Suppressor macrophage (primary cell): ENCODE measurements at places on chromosomes 7 and 10.

DNA sequence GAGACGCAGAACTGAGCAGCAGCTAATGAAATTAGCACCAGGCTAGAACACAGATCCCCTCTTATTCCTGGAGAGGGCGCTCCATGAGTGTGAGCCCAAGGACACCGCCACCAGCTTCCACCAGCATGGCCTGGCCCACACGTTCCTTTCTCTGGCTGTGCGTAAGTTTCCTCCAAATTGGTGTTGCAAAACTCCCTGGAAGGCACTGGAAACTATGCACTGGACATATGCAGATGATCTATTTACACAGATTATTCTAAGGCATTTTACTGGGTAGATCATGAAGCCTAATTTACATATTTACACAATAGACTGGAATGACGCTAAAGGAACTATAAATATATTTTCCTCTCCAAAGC is 455.6 kb upstream of the FOXK1 start:
- no peak for DNase-seq

DNA sequence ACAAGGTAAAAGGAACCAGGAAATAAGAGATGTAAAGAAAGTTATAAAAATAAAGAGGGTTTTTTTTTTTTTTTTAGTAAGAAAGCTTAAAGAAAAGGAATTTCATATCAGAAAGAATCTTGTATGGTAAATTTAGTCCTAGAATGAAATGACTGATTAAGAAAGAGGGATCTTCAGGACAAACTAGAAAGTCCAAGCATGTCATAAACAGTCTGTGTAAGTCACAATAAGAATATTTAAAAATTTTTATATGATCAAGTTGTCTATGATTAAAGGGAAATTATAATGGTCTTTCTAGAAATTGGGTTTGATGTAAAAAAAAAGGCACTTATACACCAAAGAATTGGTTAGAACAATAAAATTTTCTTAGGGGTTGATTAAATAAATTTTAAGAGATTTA is 289.5 kb downstream of the XPNPEP1 start:
- no peak for DNase-seq

DNA sequence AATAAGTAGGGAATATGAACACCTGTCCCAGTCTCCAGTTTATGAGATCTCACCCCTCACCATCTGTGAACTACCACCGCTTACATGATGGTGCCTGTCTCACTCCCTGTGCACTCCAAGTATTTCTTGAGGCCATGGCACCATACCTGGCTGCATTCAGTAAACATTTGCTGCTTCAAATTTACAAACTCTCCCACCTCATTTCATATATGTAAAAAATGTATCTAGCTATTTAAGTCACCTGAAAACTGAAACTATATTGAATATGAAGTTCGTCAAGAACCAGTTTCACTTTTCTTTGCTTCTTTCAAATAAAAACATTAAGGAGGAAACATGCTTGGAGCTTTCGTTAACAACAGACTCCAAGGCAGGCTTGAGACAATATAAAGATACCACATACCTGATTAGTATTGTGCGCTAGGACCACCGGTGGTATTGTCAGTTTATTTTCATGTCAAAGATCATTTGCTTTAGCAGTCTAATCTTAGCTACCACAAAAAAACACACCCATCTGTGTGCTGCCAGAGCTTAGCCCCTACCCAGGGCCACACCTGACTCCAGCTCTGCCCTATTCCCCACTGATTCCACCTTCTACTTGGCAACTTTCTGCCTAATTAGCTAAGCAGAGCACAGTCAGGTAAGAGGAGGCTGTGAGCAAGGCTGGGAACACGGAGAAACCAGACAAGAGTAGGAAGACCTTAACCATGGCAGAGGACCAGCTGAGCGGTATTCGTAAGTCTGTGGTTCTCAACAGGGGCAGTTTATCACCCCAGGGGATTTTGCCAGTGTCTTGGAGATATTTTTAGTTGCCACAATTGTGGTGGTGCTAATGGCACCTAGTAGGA is 92.0 kb downstream of the ZFAND4 start:
- no peak for DNase-seq

- DNase-seq = no peak
Observed at GRCh38 chr10:78358982-78359381, 325.3 kb downstream of the RPS24 start.

DNA sequence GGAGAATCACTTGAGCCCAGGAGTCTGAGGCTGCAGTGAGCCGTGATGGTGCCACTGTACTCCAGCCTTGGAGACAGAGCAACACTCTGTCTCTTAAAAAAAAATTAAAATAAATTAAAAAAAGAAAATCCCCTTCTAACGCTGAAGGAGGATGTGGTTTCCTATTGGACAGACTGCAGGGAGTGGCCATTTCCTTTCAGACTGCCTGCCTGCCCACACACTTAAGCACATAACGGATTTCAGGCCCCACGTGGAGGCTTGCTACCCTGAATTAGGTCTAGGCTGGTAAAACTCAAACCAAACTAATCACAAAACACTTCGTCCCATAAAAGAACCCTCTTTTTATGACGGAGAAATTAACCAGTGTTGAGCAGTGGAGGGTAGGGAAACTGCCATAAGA is 34.0 kb downstream of the GATA3 start:
- peak; percentile 24 for DNase-seq

GRCh38 chr7:44223362-44224079 is 22.7 kb downstream of the YKT6 start:
- no peak for DNase-seq

- DNase-seq = no peak
Observed at GRCh38 chr7:91865511-91865910, 15.0 kb downstream of the MTERF1 start.

- DNase-seq = no peak
Observed at GRCh38 chr7:129341816-129342806, 92.1 kb upstream of the STRIP2 start.

DNA sequence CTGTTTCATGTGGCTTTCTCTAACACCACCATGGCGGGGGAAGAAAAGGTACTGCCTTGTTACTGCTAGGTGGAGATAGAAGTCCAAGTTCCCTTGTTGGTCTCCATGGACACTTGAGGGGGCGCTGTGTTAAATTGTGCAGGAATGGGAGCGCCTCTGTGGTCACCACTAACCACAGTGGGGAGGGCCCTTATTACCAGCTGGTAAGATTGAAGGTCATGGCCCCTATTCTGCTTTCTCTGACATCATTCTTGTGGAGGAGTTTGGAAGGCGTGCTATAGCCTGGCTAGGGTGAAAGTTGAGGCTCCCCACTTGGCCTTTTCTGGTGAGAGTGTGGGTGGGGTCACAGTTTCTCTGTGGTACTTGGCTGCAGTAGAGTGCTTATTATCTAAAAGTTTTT is 14.9 kb upstream of the MXI1 start:
- DNase-seq = peak; percentile 78

GRCh38 chr7:80279760-80280159 is 145.1 kb downstream of the GNAI1 start:
- no peak for DNase-seq

DNA sequence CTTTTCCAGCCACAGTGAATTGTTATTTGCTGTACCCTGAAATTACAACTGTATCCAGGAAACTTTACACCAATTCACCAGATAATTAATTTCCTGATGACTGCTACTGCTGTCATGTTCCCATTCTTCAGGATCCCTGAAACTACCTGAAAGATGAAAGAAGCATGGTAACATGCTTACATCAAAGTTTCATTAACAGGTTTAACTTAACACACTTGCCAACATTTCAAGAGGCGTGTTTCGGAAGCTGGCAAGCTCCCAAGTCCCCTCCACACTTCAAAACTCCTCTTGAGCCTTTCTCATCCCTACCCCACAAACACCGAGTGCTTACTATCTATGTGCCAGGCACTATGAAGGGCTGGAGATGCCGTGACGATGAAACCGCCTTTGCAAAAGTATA is 88.6 kb downstream of the MPP7 start:
- DNase-seq = no peak

GRCh38 chr7:50818324-50818723 is 35.6 kb upstream of the GRB10 start:
- no peak for DNase-seq

DNA sequence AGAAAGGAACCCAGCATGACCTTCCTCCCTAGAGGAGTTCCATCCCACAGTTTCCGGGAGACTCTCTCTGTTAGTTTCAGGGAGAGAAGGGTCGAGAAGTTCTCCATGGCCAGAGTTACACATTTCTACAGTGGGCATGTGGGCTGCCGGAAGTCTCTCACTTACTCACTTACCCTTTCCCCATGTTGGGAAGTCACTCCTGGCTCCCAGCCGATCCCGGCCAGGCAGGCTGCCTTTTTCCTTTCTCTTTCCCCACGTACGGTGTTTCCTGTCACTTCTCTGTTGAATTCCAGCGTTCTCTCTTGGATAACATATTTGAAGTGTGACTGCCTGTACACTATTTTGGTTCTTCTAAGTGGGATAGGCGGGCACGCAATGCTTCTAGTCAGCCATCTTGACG is 3.5 kb downstream of the TEX36 start:
- no peak for DNase-seq

GRCh38 chr10:102261196-102261595 is 15.9 kb downstream of the GBF1 start:
- no peak for DNase-seq

GRCh38 chr7:155488483-155489127 is 30.7 kb downstream of the EN2 start:
- DNase-seq = no peak
